SK-MEL-5 (cell line): ENCODE measurements at places on chromosomes 3 and 15. TPM values are rescaled to one million over a fixed set of nuclear protein-coding genes. Genes with fewer than 3 reads are reported as not detected.

GRCh38 chr3:72426618-72427397 lies 421.4 kb downstream of the SHQ1 start:
- no peak for DNase-seq

GRCh38 chr15:56053046-56053400 lies 59.6 kb upstream of the NEDD4 start:
- DNase-seq, result no peak

DNA sequence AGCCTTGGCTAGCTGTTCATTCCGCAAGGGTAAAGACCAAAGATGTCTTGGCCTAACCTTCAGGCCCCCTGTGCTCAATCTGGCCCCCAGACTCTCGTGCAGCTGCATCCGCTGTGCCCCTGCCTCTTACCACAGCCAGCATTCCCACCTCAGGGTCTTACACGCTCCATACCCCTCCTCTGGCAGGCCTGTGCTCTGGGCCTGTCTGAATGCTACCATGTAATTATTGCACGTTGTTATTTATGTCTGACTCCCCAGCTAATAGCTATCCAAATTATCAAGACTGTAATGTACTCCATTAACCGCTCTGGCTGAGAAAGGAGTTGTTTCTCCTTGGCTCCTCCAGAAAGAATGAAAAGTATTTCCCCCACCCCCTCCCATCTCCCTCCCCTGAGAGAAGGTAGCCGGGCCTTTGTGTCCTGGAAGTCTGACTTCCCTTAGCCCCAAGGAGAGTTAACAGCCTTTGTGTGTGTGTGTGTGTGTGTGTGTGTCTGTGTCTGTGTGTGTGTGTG lies 54.5 kb upstream of the UBE2E1 start:
- DNase-seq, result no peak

DNA sequence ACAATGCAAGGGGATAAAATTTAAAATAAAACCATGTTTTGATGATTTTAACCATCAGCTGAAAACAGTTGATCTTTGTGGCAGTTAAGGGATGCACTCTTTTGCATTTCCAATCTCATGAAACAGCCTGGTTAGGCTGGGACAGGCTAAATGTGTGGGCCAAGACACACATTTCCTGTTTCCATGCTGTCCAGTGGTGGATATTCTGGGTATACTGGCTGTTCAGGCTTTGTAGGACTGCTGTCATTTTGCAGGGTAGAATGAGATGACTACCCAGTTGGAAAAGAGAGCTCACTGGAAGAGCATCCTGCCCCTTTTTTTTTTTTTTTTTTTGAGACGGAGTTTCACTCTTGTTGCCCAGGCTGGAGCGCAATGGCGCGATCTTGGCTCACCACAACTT lies 42.0 kb upstream of the IP6K2 start:
- DNase-seq, result no peak

- DNase-seq, result no peak
Observed at GRCh38 chr15:52193321-52193720, 2.1 kb upstream of the GNB5 start.

- DNase-seq, result no peak
Observed at GRCh38 chr3:5388091-5388490, 200.6 kb downstream of the EDEM1 start.

DNA sequence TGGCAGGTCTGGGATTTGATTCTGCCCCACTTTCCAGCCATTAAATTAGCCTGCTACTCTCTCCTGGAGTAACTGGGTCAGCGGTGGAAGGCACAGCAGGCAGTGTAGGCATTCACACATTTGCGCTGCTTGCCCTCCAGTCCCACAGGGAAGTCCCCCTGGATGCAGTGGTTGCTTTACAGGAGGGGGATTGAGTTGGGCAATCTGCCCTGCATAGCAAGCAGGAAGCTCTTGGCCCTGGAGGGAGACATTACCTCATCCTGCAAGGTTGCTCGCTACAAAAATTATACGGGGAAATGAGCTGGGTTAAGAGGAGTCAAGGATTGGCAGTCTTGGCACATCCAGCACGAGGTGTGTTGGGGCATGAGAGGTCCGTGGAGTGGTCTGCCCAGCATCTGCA lies 14.8 kb downstream of the MCM2 start:
- DNase-seq, result no peak

The PLA2G4E gene
- not detected in 2 replicates for total RNA-seq

The HEMK1 gene
- 17.7 and 18.3 TPM in 2 replicates for total RNA-seq

The CPN2 gene
- total RNA-seq, result not detected in 2 replicates

The GOLGA6L10 gene
- 0.08 and 0.18 TPM in 2 replicates for total RNA-seq

The SAXO2 gene
- total RNA-seq, result 0.43 TPM in 1 of 2 replicates, not detected in the other
